Stimulated activated CD8-positive, alpha-beta memory T cell treated with anti-CD3 and anti-CD28 coated beads, Interleukin-7, amount 100 ng/mL, for 24 hours (primary cell): ENCODE measurements at places on chromosomes 5 and 9.

GRCh38 chr9:35488566-35489312, 1.2 kb upstream of the RUSC2 start:
- DNase-seq, result no peak

- DNase-seq, result no peak
These were observed 457.5 kb downstream of the KIF4B start for GRCh38 chr5:155471027-155471426.

- no peak for DNase-seq
These were observed 166.3 kb downstream of the RORB start for GRCh38 chr9:74663439-74663838.

DNA sequence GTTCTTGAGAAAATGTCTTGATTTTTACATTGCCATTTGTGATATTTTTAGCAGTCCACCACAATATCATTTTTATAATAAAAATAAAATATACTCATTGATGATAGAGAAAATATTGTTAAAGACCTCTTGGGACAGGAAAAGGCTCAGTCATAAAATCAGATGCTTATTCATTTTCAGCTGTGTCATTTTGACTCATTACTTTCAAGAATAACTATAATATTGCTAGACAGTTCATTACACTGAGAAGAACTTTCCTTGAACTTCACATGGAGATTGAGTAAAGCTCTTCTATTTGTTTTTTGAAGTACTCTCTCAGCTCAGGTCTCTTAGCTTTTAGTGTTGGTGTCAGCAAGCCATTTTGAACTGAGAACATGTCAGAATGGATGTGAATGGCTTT, 8.5 kb upstream of the MEIKIN start:
- no peak for DNase-seq

GRCh38 chr5:180121826-180122413, 50.4 kb upstream of the RNF130 start:
- DNase-seq, result no peak

- DNase-seq, result no peak
These were observed 126.5 kb upstream of the GDNF start for GRCh38 chr5:37966291-37966690.

GRCh38 chr5:65172486-65173129, 309.1 kb downstream of the ADAMTS6 start:
- peak; percentile 33 for DNase-seq

- DNase-seq, result no peak
These were observed 80.1 kb downstream of the TRPC7 start for GRCh38 chr5:136285096-136285855.

DNA sequence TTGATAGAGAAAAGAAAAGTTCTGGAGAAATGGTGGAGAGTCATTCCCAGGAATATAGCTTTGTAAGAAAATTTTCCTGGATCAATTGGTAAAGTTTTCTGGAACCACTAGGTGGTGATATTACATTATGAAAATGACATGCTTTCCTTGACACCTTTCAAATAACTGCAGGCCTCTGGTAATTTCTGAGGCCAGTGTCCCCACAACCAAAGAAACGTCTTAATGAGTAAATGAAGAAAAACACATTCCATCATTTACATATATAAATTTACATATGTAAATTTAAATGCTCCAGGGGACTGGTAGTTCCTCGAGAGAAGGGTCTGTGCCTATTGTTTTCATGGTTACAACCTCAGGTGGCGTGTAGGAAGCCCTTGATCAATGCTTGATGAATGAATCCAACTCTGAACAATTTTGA, 17.2 kb upstream of the RGS3 start:
- no peak for DNase-seq

GRCh38 chr5:36276864-36277263, 24.8 kb downstream of the RANBP3L start:
- DNase-seq, result no peak

DNA sequence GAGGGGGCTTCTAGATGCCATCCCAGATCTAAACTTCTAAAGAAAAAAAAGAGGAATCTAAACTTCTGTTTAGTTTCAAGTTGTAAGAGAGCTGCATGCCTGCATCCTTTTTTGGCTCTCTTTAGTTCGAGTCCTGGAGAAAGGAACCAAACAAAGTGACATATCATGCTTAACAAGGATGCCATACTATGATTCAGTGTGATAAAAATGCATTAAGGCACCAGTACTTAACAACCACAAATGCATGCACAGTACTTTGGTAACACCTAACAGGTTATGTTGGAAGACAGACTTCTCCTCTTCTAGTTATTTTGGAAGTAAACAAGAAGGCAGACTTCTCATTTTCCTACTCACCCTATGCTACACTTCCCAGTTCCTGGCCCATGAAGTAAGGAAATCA, 27.3 kb downstream of the NME5 start:
- no peak for DNase-seq

GRCh38 chr5:35274839-35275509, 44.7 kb upstream of the PRLR start:
- DNase-seq, result no peak

DNA sequence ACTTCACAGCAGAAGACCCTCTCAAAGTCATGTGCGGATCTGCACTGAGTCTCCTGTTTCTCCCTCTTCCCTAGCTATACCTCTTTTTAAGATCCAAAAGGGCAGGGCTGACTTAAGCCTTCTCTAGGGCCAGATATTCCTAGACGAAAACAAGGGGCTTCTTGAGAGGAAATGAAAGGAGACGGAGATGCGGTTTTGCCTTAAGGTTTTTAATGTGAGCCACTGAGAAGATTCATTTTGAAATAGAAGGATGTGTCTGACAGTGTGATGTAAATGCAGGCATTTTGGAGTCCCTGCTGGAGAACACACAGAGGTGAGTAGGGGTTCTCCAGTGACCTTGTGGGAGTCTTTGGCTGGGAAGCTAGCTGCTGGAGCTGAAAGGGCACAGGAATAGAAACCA, 15.6 kb upstream of the IL12B start:
- DNase-seq, result no peak

DNA sequence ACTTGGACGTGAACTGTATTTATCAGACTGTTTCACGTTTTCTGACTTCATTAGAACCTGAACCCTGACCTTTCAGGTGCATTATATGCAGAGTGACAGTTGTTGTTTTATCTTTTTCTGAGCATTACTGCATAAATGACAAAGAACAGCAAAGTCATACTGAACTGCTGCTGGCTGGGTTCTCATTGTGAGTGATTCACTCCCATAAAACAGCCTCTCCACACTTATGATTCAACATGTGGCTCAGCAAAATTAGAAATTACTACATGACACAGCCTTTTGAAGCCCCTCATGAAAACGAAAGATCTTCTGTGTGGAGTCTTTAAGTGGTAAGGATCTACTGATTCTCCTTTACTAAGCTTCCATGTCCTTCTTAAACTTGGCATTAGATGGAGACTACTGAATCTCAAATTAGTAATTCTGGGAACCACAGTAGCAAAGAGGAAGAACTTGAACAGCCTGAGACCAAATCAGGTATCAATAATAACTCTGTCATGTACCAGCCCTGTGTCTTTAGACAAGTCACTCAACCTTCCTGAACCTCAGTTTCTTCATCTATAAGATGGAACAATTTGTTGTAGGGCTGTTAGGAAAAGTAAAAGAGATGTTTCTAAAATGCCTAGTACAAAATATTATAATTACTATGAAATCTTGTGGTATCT, 172.3 kb upstream of the GNA14 start:
- no peak for DNase-seq

DNA sequence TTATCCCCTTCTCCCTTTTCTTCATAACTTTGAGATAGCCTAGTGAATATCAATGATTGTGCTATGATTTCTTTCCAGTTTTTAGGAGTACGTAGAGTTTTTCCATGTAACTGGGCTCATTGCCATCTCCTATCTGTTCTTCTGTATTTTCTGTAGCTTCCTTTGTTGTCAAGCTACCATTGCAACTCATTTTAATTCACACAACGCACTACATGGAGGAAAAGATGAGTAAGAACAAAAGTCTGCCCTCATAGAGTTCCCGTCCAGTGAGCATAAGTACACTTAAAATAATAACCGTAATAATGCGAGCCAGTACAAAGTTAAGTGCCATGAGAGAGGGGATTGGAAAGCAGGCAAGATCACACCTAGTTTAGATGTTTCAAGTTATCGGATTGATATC, 177.7 kb downstream of the PAM start:
- no peak for DNase-seq

- no peak for DNase-seq
These were observed 57.5 kb upstream of the FCN1 start for GRCh38 chr9:134975253-134975652.

GRCh38 chr5:123814801-123815470, 303.0 kb downstream of the CSNK1G3 start:
- DNase-seq, result no peak

DNA sequence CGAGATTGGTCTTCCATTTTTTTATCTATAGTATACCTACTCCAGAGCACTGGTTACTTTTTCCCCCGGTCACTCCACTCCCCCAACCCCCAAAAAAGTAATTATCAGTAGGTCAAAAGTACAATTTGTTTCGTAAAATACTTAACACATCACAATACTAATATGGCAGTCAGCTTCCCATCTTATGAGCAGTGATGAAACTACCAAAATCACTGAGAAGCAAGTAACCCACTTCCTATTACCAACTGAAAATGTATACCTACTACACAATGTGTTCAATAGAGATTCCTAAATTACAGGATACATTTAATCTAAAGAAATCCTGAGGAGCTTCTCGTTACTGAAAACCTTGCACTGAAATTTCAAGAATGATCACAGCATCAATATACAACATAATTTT, 1.9 kb downstream of the CERT1 start:
- no peak for DNase-seq

DNA sequence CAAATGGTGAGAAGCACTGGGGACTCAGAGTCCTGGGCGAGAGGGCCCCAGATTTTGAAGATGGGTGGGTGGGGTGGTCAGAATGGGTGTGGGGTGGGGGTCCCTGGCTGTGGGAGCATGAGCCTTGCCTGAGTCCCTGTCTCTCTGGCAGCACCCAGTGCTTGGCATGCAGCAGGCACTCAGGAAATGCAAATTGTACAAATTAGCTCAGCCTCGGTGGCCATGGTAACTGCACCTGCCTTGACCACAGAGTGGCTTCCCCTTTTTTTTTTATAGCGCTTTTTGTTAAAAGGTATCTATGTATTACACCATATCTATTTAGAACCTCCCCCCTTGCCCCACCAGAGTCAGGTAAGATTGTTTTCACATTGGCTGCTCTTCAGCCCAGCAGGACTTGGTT, 19.2 kb upstream of the PITX1 start:
- DNase-seq, result no peak

DNA sequence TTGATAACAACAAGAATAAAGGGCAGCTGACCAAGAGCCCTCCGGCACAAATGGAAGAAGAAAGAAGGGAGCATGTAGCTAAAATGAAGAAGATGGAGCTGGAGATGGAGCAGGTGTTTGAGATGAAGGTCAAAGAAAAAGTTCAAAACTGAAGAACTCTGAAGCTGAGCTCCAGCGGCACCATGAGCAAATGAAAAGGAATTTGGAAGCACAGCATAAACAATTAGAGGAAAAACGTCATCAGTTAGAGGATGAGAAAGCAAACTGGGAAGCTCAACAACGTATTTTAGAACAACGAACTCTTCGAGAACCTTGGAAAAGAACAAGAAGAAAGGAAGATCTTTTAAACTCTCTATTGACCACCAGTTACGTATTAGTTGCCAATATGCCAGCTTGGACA, 100.9 kb downstream of the GABBR2 start:
- DNase-seq, result no peak

DNA sequence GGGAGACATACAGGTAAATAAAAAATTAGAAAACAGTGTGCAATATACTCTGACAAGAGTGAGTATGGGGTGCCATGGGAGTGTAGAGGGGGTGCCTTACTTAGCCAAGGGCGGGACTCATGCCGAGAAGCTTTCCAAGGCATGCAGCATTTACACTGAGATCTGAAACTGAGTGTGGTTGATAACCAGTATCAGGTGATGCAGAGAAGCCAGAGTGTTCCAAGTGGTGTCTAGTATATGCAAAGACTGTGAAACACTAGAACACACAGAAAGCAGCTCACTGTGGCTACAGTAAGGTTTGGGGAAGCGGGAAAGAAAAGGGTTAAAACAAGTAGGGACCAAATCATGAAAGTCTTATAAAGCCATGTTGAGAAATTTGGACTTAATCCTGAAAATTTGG, 30.5 kb upstream of the ERBIN start:
- no peak for DNase-seq

DNA sequence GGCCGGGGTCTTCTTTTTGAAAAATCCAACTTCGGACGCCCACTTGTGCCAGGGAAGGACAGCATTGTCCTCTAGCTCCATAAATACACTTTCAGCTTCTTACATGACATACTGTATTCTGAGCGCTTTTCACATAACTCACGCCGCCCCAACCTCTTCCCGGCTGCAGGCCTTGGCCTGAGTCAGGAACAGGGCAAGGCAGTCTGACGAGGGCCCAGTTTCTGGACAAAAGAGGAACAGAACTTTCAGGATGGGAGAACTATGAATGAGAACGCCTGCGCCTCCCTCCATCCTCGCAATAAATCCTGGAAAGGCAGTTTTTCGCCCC, 650 bp downstream of the DCTN4 start:
- no peak for DNase-seq

DNA sequence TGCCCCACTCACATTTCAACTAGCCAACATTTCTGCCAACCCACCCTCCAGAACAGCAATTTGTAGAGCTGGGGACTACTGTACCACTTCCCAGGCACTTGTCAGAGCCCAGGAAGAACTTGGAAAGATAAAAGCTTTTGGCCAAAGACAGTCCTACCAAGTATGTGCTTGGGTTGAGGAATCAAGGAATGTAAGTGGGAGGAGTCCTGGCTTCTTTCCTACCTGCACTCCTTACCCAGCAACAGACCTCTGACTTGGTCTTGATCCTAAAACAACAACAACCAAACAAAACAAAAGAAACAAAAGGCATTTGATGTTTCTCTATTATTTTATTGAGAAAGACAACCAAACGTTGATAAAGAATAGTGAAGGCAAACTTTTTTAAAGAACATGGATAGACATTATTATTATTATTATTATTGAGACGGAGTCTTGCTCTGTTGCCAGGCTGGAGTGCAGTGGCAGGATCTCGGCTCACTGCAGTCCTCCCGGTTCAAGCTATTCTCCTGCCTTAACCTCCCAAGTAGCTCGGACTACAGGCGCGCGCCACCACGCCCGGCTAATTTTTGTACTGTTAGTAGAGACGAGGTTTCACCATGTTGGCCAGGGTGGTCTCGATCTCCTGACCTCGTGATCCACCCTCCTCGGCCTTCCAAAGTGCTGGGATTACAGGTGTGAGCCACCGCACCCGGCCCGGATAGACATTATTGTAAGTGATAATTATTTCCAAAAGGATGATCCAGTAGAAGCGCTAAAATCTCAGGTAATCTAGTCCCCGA, 33.5 kb downstream of the ANXA2R start:
- no peak for DNase-seq

GRCh38 chr9:75880618-75881017, 9.9 kb upstream of the PCSK5 start:
- no peak for DNase-seq

- no peak for DNase-seq
These were observed 6.6 kb upstream of the XPA start for GRCh38 chr9:97703437-97704344.

DNA sequence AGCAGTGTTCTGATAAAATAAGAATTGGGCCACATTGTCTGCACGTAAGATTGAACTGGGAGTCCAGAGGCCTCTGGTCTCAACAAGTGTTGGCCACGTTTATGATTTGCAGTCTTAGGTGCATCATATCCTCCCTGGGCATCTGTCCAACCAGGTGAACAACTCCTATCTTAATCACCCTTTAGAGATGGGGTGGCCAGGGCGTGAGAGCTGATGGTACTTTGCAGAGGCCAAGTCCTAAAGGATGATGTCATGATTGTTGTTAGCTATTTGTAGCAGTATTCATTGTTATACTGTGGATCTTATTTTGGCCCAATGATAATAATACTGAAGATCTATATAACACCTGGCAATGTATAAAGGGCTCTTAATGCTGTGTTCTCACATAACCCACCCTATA, 73.2 kb upstream of the RARS1 start:
- no peak for DNase-seq
